ENCODE measurements at places on chromosomes 4 and X.
A peak's percentile ranks its signal among the peaks of the same experiment; 100 is the strongest.

GRCh38 chr4:33071535-33071934, 2351.4 kb downstream of the PCDH7 start:
- no peak for DNase-seq

GRCh38 chr4:153497091-153497531, 31.0 kb downstream of the TMEM131L start:
- peak; percentile 32 for DNase-seq

DNA sequence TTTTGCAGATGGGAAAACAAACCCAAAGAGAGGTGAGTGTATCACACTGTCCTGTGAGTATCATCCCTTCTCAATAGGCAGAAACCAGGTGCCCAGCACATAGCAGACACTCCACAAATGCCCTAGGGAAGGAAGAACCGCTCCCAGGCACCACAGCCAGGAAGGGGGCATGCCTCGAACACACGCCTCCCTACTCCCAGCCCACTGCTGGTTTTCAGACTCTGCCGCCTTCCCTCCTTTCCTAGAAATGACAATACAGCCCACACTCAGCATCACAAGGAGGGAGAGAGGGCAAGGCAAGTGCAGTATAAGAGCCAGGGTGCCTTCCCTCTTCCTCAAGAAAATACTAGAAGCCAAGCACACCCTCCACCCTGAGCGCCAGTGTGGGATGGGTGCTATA, 16.2 kb downstream of the JAKMIP1 start:
- no peak for DNase-seq

- DNase-seq: no peak
Measured at GRCh38 chrX:104137496-104137895, 19.3 kb downstream of the SLC25A53 start.

GRCh38 chr4:27463816-27464215, 603.2 kb downstream of the STIM2 start:
- DNase-seq: no peak

Data from stimulated activated CD4-positive, alpha-beta T cell treated with anti-CD3 and anti-CD28 coated beads, TNF-alpha, amount 100 ng/mL, for 4 hours (primary cell).